ENCODE measurements at places on chromosomes 11 and 22. TPM values are rescaled to one million over a fixed set of nuclear protein-coding genes. Genes with fewer than 3 reads are reported as not detected.

OR51T1 gene
- total RNA-seq = not detected

SGSM1 gene
- total RNA-seq = not detected

GRIA4 gene
- total RNA-seq = 3.1 TPM

LINC01488 gene
- not detected for total RNA-seq

NLRP14 gene
- total RNA-seq = 0.10 TPM

METTL15 gene
- total RNA-seq = 27.4 TPM

PDGFD gene
- total RNA-seq = 4.2 TPM

KCNQ1 gene
- total RNA-seq = 0.35 TPM

HTR3A gene
- 0.35 TPM for total RNA-seq

GAL3ST3 gene
- 0.87 TPM for total RNA-seq

NRIP3 gene
- total RNA-seq = 2.7 TPM

C22orf31 gene
- total RNA-seq = not detected

TRPC6 gene
- not detected for total RNA-seq

P2RY6 gene
- total RNA-seq = 3.6 TPM

RTN4R gene
- 1.2 TPM for total RNA-seq

SAA4 gene
- total RNA-seq = 7.5 TPM

MICAL2 gene
- total RNA-seq = 361 TPM

SLC22A6 gene
- total RNA-seq = not detected

WNT7B gene
- 16.7 TPM for total RNA-seq
